ENCODE measurements at places on chromosomes 3 and 15.

DNA sequence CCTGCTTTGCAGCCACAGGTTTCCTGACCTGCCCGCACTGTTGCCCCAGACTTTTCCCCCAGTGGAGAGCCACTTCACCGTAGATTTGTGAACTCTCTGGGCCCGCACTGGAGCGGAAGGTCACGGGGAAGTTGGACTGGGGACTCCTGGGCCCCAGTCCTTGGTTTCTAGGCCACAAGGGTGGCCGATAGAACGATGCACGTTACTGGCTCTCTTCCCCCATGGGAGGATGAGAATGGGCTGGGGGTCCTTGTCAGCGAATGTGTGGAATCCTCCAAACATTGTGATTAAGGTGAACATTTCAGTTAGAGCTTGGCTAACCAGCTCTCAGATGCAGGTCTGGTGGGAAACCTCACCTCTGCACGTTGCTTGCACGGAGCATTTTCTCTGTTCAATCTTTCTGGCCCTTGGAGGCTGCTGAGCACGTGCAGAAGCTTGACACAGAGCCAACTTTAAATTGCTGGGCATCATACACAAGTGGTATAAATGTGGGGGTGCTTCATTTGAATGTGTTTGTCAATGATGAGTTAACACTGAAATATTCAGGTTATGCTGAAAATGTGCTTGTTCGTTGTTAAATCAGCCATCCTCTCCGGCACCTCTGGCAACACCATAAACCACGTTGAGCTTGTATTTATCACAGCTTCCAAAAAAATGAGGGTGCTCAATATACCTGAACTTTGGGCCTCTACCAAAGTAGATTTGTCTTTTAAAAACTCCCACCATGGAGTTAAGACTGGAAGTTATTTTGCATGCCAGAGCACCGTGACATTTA is 976 bp downstream of the DIS3L start:
- peak; percentile 50 for DNase-seq

- no peak for DNase-seq
Observed at GRCh38 chr15:60313906-60314305, 83.9 kb downstream of the ANXA2 start.

- no peak for DNase-seq
Observed at GRCh38 chr3:45120359-45121158, 25.6 kb downstream of the CDCP1 start.

- no peak for DNase-seq
Observed at GRCh38 chr3:57206423-57206822, 6.6 kb upstream of the HESX1 start.

DNA sequence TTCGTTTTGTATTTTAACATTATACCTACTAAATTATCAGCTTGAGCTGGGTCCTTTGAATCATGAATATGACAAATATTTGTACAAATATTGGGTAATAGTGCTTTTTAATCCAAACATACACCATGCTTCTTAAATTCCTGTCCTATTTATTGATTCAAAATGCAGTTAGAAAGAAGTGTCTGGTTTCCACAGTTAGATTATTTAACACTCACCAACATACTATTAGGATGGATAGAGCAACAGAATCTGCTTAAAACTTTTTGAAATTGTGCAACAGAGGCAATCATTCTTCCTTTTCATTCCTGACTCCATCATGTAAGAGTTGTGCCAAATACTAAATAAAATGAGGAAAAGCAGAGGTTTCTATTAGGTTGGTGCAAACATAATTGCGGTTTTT is 281.2 kb downstream of the LSAMP start:
- DNase-seq, result no peak

- no peak for DNase-seq
Observed at GRCh38 chr3:43031485-43031884, 52.4 kb downstream of the GASK1A start.

DNA sequence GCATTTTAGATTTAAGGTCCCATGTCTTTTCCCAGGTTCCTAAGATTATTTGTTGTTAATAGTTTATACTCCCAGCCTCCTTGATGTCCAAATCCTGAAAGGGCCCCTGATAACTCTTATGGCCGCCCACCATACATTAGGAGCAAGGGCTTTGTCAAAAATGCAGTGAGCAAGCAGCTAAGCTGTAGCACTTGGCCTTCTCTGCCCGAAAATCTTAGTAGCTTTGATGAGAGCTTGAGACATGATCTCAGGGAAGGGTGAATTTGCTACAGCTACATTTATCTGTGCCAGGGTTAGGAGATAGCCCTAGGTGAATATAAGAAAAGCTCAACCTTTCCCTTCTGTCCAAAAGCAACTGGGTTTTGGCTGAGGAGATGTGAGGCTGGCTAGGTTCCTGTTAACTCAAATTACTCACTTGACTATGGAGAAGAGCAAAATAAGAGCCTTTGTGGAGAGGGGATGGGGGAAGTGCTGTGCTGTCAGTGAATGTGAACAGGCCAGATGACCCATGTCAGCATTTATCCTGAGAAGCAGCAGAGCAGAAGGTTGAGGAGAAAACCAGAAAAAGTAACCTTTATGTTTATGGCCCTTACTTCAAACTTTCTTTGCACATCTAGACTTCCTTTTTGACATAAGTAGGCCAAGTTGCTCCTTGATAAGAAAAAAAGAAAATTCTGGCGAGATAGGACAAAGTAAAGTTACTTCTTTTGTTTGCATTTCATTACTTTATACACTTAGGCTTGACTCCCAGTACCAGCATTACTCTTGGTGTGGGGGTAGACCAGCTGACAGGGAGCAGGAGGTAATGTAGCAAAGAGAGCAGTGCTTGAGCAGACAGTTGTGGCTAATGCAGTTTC is 21.1 kb downstream of the MAPK6 start:
- DNase-seq, result peak; percentile 73

DNA sequence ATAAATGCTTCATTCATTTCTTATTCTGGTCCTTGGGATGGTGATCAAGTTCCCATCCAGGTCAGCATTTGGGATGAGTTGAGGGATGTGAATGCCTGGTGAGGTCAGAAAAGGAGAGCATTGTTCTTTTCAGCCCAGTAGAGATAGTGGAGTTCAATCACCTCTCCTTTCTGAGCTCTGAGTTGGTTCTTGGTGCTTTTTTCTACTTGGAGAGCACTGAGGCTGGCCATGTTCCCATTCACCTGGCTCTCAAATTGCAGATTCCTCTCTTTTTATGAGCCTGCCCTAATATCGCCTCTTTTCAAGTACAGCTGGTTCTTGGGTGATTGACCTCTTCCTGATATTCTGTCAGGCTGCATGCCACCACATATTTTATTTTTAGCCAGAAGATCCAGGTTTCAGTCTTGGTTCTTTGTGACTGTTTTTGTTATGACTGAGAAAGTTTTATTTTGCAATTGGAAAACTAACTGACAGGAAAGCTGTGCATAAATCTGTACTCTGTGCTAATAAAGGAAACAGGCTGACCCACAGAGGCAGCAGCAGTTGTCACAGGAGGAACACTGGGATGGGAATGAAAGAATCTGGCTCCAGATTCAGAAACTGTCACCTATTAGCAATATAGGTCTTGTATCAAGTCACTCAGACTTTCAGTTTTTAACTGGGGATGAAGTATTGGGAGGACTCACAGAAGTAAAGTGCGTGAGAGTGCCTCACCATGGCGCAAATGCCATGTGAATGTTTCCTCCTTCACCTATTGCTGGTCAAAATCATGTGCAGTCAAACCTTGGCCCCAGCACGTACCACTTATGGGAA is 10.7 kb downstream of the AQP9 start:
- DNase-seq, result no peak

DNA sequence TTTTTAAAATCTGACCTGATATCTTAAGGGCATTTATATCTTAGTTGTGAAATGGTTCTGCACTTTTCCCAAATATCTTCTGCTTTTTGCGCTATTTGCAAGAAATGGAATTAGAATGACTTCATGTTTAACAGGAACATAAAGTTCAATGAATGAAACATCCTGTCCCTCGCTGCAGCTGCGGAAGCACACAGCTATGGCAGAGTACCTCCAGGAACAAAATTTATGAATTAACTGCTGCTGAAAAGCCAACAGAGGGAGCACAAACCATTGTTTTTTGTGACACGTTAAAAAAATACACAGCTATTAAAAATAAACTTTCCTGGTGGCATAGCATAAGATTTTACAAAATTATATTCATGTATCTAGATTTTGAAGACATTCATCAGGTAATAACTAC is 404.4 kb upstream of the MDFIC2 start:
- peak; percentile 32 for DNase-seq

GRCh38 chr3:14138109-14138877 is 13.4 kb downstream of the TMEM43 start:
- DNase-seq, result no peak

GRCh38 chr3:44442596-44443309 is 34.7 kb downstream of the ZNF445 start:
- DNase-seq, result no peak

GRCh38 chr3:82081351-82081750 is 319.9 kb upstream of the GBE1 start:
- DNase-seq, result no peak

DNA sequence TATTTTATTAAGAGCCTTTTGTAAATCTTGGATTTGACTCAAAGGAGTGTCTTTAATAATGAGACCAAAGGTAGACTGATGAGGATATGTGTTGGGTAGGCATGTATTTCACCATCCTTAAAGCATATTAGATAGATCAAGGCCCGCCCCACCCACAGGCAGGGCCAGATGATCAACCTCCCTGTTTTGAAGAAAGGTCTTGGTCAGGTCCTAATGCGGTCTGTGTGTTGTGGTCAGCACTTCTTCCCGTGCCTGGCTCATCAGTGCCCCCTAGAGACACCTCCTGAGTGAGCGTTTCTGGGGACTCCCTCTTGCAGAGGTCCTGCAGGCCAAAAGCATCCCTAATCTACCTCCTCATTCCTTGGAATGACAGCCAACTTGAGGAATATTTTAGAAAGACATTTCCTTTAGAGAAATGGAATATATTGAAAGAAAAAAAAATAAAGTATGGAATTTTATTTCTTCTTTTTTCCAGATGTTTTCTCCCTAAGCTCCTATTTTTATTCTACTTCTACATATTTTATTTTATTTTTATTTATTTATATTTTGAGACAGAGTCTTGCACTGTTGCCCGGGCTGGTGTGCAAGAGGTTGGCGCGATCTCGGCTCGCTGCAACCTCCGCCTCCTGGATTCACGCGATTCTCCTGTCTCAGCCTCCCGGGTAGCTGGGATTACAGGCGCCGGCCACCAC is 6.0 kb downstream of the TM4SF4 start:
- peak; percentile 80 for DNase-seq

- DNase-seq, result peak; percentile 93
Observed at GRCh38 chr15:67142767-67143100, 77.3 kb downstream of the SMAD3 start.

DNA sequence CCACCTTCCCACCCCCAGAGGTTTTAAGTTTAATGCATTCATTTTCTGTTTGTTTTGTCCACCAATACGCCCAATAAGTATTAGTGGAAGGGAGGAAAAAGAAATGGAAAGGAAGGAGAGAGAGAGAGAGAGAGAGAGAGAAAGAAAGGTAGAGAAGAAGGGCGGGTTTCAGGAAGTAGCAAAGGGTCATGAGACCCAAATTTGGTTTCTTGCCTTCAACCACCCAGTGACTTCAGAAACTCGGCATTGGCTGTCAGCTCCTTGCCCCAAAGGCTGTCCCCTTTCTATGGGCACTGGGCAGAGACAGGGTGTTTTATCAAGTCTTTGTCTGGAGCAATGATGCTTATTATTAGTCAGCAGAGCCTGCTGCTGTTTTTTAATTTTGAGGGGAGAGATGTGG is 13.5 kb upstream of the NR1D2 start:
- DNase-seq, result no peak

- DNase-seq, result no peak
Observed at GRCh38 chr15:59591356-59591755, 20.2 kb upstream of the GCNT3 start.

- no peak for DNase-seq
Observed at GRCh38 chr3:18556001-18556408, 130.9 kb upstream of the SATB1 start.

GRCh38 chr3:150897592-150897991 is 7.6 kb downstream of the MINDY4B start:
- DNase-seq, result no peak

- DNase-seq, result no peak
Observed at GRCh38 chr3:151227266-151227806, 24.3 kb upstream of the GPR171 start.

DNA sequence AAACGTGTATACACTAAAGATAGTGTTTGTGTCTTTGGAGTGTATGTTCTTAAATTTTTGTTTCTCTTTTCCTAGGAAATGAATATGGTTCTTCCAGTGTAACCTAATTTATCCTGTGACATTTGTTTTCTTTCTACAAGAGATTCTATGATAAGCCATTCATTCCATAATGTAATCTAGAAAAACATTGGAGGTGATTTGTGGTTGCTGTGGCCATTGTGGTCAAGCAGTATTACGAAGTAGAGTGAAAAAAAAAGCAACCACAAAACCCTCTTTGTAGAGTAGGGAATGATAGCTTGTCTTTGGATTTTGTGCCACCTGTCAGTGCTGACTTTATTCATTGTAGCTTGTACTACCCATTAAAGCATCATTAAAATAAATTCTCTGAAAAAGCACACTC is 1209.6 kb downstream of the ZPLD1 start:
- DNase-seq, result peak; percentile 6

- no peak for DNase-seq
Observed at GRCh38 chr3:25556447-25556846, 108.3 kb downstream of the TOP2B start.

DNA sequence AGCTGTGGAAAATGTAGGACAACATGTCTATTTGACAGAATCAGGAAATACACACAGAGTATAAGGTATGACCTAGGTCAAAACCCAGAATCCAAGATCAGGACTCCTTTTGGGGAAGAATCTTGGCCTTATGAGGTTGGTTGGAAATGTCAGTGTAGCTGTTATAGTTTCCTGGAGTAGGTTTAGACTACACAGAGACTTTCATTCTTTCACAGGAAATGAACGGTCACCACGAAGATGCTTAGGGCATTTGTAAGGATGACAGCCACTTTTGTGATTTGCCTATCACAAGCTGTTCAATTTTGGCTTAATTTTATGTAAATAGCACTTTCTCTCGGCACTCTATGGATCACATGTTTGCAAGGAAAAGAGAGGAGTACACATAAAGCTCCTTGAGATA is 18.6 kb upstream of the ZBTB20 start:
- no peak for DNase-seq

DNA sequence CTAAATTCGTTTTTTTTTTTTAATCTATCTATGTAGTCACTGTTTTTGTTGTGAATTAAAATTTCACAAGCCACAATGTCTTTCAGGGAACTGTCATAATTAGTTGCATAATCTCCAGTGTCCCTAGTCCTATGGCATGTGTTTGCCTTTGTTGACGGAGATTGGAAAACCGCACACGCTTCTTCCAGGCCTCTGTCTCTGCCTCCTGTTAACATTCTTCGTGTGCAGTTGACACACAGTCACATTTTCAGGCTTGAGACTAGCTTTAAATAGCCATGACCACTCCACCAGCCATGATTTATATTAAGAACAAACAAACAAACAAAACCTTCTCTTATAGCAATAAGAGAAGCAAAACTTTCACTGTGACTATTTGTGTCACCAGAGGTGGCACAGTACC is 139.8 kb downstream of the DUT start:
- peak; percentile 82 for DNase-seq

DNA sequence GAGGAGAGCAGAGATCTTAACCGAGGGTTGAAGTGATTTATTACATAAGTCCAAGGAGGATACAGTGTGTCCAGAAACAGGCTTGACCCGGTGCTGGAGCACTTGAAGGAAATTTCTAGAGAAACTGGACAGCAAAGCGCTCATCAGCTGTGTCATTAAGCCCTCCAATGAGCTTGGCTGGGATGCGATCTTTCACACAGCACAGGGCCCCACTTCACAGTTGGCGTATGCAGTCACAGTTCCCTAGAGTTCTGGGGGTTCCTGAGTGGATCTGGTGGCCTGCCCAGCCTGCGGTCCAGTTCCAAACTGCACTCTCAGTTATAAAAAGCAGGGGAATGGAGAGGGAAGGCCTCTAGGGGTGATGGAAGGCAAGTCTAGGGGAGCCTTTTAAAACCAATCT is 13.6 kb downstream of the ST8SIA2 start:
- no peak for DNase-seq

Measured in mesenchymal stem cell (in vitro differentiated cells and primary cell).